ENCODE measurements at places on chromosomes 5 and 9.

- DNase-seq, result no peak
Observed at GRCh38 chr9:93436218-93436617, 15.3 kb upstream of the FAM120A start.

GRCh38 chr5:10542055-10542550 lies 21.8 kb upstream of the ANKRD33B start:
- DNase-seq, result no peak

- DNase-seq, result no peak
Observed at GRCh38 chr5:146165460-146165859, 17.0 kb downstream of the LARS1 start.

- no peak for DNase-seq
Observed at GRCh38 chr5:82991678-82992323, 85.4 kb downstream of the TMEM167A start.

GRCh38 chr5:1515311-1515920 lies 8.3 kb downstream of the LPCAT1 start:
- DNase-seq, result no peak

DNA sequence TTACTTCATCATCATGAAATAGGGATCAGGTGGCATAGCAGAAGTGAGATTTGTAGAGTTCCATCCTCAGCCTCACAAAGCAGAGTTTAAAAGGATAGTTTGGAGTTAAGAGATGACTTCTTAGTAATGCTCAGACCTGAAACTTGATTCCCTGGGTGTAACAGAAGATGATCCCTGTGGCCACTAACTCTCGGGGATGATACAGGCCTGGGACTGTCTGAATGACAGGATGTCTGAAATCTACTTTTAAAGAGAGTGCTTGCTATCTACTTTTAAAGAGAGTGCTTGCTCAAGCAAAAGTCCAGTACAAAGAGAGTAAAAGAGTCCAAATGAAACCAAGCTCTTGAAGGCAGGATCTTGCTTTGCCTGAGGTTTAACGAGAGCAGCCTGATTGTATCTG lies 14.6 kb downstream of the ADAMTS16 start:
- no peak for DNase-seq

All from NCI-H748 treated with DMSO at 0.1 percent for 48 hours (cell line).